ENCODE measurements at places on chromosomes 1 and 21.
A peak's percentile ranks its signal among the peaks of the same experiment; 100 is the strongest.

DNA sequence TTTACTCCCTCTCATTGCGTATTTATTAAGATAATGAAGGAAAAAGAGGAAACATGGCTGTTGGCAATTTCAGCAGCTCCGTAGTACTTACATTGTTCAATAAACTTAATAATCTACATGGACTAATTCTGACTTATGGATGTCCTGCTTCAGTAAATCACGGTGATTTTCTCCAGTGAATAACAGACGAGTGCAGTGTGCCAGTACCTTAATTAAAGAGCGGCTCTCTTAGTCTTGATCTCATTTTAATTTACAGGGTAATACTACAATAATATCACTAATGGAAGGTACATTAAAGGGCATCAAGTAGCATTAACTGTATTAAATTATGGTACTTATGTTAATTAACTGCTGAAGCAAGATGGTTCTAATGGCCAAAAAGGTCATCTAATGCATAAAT lies 187.2 kb downstream of the NTNG1 start:
- DNase-seq: no peak

- DNase-seq: no peak
Observed at GRCh38 chr1:116371752-116372151, 1.3 kb upstream of the ATP1A1 start.

GRCh38 chr1:6129313-6129712 lies 50.8 kb downstream of the CHD5 start:
- no peak for DNase-seq

- no peak for DNase-seq
Observed at GRCh38 chr1:205328476-205328875, 6.9 kb upstream of the NUAK2 start.

DNA sequence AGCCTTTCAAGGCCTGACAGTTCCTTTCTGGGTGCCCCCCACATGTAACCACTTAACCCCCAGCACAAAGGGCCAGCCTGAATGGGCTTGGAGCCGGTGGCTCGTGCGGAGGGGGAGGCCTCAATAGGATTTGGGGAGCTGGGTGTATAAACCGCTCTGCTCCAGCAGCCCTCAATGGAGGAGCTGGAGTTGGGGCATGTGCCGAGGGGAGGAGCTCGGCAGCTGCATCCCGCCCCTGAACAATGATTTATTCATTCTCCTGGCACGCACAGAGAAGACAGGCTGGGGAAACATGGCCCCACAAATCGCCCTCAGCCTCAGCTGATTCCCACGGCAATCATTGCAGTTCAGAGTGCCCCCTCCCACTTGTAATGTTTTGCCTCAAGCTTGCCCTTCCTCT lies 6.9 kb upstream of the C1orf216 start:
- no peak for DNase-seq

DNA sequence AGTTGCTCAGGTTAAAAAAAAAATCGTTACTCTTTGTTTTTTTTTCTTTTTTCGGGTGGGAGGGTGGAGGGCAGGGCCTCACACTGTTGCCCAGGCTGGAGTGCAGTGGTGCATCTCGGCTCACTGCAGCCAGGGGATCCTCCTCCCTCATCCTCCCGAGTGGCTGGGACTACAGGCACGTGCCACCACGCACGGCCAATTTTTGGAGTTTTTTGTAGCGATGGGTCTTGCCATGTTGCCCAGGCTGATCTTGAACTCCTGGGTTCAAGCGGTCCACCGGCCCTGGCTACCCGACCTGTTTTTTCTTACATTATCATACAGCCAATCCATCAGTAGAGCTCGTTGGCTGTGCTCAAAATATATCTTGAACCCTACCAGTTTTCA lies 2.2 kb upstream of the USP1 start:
- no peak for DNase-seq

DNA sequence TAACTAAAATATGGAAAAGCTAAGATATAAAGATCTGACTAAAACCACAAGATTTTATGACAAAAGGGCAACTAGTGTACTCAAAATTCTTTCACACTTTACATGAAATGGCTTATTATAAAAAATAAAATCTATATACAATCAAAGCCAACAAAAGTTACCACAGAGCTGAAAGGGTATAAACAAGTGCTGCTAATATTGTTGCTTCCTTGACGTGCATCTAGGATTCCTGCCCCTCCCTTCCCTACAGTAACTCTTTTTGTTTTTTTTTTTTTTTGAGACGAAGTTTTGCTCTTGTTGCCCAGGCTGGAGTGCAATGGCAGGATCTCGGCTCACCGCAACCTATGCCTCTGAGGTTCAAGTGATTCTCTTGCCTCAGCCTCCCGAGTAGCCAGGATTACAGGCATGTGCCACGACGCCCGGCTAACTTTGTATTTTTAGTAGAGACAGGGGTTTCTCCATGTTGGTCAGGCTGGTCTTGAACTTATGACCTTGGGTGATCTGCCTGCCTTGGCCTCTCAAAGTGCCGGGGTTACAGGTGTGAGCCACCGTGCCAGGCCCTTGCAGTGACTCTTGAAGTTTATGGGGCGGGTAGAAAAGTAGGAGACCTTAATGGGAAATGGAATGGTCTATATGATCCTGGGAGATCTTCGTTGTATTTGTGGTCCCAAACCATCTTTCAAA lies 4.5 kb downstream of the SRSF4 start:
- DNase-seq: no peak

GRCh38 chr1:205584732-205585131 lies 47.1 kb downstream of the ELK4 start:
- DNase-seq: no peak

- no peak for DNase-seq
Observed at GRCh38 chr1:2866422-2867086, 65.1 kb upstream of the TTC34 start.

- no peak for DNase-seq
Observed at GRCh38 chr1:38059635-38060250, 13.2 kb upstream of the POU3F1 start.

- DNase-seq: no peak
Observed at GRCh38 chr1:1111516-1112236, 4.2 kb downstream of the C1orf159 start.

DNA sequence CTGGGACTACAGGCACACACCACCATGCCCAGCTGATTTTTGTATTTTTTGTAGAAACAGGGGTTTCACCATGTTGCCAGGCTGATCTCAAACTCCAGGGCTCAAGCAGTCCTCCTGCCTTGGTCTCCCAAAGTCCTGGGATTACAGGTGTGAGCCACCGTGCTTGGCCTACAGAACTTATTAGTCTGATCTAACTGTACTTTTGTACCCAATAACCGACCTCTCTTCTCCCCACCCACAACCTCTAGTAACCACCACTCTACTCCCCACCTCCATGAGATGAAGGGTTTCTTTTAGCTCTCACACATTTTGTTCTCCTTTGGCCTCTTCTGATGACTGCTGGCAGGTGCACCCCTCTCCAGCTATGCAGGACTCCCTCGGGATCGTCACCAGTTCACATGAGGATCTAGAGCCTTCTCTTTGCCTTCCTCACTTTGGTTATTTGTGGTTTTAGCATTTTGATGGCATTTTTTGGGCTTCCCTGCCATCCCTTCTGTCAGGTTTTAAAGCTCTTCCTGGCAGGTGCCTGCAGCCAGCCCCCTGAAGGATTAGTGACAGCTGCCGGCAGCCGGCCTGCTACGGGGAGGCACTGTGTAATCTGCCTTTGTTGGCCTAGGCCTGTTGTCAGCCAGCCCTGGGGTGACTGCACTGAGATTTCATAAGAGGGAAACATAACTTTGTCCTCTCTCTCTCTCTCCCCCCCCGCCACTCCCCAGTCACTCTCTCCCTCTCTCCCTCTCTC lies 99.8 kb upstream of the ATP1A1 start:
- no peak for DNase-seq

DNA sequence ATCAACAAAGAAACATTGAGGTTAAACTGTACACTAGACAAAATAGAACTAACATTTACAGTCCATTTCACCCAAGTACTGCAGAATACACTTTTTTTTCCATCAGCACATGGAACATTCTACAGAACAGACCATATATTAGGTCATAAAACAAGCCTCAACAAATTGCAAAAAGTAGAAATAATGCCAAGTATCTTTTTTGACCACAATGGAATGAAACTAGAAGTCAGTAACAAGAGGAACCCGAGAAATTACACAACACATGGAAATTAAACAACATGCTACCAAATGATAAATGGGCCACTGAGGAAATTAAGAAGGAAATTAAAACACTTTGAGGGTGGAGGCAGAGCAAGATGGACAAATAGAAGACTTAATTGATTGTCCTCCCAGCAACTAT lies 8.4 kb upstream of the C1orf185 start:
- no peak for DNase-seq

- peak; percentile 51 for DNase-seq
Observed at GRCh38 chr1:150151291-150152181, 1.8 kb downstream of the PLEKHO1 start.

GRCh38 chr1:91697861-91698260 lies 188.1 kb downstream of the TGFBR3 start:
- no peak for DNase-seq

- DNase-seq: no peak
Observed at GRCh38 chr1:36256558-36257374, 32.5 kb downstream of the THRAP3 start.

- DNase-seq: no peak
Observed at GRCh38 chr1:184965944-184966860, 8.1 kb downstream of the NIBAN1 start.

DNA sequence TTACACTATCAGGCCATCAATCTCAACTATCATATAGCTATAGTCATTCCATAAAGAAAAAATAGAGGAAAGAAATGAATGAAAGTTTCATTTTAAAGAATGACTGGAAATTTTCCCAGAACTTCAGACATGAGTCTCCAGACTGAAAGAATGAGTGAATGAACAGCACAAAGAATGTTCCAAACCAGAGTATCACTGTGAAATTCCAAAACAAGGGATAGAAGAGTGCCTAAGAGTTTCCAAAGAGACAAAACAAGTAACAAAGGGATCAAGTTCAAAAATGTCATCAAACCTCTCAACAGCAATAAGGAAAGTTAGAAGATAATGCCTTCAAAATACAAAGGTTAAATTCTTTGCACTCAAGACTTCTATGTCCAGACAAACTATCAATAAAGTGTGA lies 114.9 kb downstream of the DENND1B start:
- DNase-seq: no peak

GRCh38 chr21:25370311-25370744 lies 237.0 kb downstream of the MRPL39 start:
- DNase-seq: no peak
